ENCODE measurements at places on chromosomes 7 and 10. TPM values are rescaled to one million over a fixed set of nuclear protein-coding genes. Genes with fewer than 3 reads are reported as not detected.

The FZD1 gene
- polyA plus RNA-seq: 12.4 TPM

The H2BK1 gene
- polyA plus RNA-seq: not detected

The STEAP2 gene
- 8.3 TPM for polyA plus RNA-seq

The PDZD8 gene
- 36.4 TPM for polyA plus RNA-seq

The RHBDD2 gene
- polyA plus RNA-seq: 167 TPM

The TDRD1 gene
- polyA plus RNA-seq: 0.22 TPM

- no peak for DNase-seq
Observed at GRCh38 chr7:45704683-45705016, 130.5 kb downstream of the ADCY1 start.

DNA sequence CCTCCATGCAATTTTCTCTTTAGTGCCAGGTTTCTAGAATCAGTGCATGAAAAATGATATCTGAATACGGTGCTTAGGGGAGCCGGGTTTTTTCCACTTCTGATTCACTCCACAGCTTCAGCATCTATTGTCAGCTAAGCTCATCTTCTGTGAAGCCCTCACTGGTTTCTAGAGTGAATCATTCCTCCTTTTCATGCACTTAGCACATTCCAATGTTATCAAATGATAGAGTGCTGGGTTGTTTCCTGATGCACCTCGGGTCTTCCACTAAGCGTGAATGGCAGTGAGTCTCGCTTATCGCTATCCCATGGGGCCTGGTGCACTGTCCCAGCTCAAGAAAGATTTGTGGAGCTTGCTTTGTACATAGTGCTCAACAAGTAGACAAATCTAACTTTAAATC is 170.9 kb upstream of the RHEB start:
- no peak for DNase-seq

DNA sequence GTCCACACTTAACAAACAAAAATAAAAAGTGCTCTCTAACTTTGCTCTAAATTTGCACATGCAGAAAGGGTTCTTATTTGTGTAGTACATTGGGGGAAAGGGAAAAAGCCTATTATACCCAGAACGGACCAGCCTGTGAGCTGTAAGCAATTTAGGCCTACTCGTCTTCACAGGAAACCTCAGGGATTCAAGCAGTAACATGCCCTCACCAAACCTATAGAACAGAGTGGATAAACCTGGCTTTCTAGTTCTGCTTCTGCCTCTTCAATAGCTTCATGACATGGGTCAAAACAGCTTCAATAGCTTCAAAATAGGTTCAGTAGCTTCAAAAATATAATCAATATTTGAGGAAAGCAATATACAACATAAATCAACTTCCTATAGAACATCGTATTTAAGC is 163.7 kb downstream of the ARL4A start:
- no peak for DNase-seq

GRCh38 chr10:116630020-116630419 is 9.3 kb downstream of the PNLIPRP2 start:
- no peak for DNase-seq

DNA sequence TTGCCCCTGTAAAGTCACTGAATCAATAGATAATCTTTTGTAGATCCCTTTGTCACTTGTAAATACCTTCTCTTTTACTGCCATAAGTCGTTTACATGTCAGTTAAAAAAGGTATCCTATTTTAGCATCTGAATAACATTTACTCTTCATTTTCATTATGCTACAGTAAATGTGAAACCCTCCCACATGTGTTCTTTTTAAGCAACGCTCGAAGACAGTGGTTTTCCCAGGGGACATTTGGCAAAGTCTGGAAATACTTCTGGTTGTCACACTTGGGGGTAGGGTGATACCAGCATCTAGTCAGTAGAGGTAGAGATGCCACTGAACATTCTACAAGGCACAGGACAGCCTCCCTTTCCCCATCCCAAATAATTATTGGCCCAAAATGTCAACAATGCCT is 23.7 kb downstream of the ATAD1 start:
- no peak for DNase-seq

- no peak for DNase-seq
Observed at GRCh38 chr7:135736586-135737305, 8.8 kb upstream of the SLC13A4 start.

DNA sequence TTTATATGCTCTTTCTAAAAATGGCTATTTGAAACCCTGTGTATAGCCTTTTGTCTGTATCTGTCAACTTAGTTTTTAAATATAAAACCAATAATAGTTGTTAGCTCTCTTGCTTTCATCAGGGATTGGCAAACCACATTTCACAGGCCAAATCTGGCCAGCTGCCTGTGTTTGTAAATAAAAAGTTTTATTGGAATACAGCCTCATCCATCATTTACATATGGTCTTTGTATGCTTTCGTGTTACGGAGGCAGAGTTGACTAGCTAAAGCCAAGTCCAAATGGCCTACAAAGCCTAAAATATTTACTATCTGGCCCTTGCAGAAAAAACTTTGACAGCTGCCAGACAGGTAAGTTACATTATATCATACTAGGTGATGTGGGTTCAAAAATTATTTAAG is 235.0 kb downstream of the BICC1 start:
- DNase-seq: no peak

GRCh38 chr7:74012842-74013249 is 15.1 kb upstream of the ELN start:
- no peak for DNase-seq

DNA sequence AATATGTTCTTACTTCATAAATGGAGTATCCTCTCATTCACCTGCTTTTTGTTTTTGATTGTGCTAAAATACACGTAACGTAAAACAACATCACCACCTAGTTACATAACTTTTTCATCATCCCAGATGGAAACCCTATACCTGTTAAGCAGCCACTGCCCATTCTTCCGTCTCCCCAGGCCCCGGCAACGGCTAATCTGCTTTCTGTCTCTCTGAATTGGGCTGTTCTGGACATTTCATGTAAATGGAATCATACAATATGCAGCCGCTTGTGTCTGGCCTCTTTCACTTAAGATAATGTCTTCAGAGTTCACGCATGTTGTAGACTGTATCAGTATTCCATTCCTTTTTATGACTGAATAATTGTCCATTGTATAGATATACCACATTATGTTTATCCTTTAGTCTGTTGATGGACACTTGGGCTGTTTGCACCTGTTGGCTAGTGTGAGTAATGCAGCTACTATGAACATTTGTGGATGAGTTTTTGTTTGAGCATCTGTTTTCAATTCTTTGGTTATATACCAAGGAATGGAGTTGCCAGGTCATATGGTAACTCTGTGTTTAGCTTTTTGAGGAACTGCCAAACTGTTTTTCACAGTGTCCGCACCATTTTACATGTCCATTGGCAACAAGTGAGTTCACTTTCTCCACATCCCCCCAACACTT is 14.1 kb upstream of the SUN1 start:
- DNase-seq: no peak

- DNase-seq: no peak
Observed at GRCh38 chr7:27303026-27303425, 60.4 kb downstream of the EVX1 start.

GRCh38 chr10:130025811-130026485 is 61.9 kb upstream of the EBF3 start:
- DNase-seq: no peak

DNA sequence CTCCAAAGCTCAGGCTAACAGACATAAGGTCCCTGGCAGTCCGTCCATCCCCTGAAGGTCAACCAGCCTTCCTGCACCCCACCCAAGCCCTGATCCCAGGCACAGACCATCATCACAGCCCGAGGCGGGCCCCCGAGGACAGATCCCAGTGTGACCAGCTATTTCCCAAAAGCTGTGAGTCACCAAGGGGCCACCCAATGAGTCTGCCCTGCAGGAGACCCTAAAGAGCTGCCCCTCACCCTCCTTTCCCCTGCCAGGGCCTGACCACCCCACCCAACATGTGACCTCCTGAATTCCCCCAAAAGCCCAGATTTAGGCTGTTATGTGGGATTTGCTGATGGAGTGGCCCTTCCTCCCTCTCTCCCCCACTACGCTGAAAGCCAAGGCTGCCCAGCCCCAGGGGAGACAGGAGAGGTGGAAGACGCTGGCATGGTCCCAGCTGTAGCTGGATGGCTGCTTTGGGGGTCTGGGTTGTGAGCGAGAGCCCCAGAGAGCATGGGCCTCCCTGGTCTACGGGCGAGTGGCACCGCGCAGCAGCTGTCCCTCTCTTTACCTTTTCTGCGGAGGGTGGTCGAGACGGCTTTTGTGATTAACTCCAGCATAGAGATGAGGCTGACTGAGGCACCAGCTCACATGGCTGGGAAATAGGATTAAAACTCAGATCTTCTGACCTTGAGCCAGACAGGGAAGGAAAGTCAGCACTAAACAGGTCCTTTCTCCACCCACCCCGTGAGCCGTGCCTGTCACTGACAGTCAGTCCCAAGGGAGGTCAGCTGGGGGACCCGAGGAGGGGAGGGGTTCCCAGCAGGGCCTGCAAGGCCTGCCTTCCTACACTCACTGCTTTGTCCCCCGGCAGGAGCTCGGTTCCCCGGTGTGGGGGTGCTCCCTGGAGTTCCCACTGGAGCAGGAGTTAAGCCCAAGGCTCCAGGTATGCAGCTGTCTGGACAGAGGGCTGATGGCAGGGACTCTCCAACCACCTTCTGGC is 16.7 kb downstream of the ELN start:
- no peak for DNase-seq

GRCh38 chr10:103605359-103606096 is 112.0 kb downstream of the NEURL1 start:
- DNase-seq: no peak

DNA sequence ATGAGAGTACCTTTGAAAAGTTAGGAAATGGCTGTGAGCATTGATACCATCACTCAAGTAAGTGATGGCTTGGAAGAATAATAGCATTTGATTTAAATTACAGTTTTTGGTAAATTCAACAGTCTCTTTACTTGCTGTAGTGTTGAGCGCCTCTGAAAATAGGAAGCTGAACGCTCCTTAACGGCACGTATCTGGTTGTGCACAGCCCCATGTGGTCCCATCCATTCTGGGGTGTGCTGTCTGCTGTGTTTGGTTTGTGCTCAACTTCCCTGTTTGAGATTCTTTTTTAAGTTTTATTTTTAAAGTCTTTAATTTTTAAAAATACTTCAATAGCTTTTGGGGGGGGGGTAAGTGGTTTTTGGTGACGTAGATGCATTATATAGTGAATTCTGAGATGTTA is 51.5 kb downstream of the DNAJB6 start:
- DNase-seq: no peak

GRCh38 chr10:124002391-124003069 is 90.9 kb downstream of the CHST15 start:
- DNase-seq: no peak

DNA sequence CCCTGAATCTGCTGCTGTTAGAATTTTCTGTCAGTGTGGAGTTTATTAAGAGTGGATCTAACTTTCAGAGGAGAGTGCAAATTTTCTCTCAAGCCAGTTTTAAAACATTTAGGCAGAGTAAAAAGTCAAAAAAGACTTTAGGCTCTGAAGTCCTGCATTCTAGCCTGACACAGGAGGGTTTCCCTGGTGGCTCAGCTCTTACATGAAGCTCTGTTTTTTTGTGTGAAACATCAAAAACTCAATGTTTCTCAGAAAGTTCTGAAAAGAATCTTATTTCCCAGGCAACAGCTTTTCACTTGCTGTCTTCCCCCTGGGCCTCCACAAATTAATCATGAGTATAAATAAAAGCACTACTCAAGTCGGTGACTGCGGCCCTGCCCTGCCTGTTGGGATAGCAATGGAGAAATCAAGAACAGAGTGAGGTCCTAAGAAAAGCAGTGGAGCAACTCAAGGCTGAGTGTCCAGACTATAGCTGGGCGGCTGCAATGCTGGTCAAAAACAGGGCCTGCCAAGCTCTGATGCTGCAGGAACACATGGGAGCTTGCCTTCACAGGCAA is 22.3 kb upstream of the WDR11 start:
- DNase-seq: no peak
